ENCODE measurements at places on chromosomes 6 and 20. TPM values are rescaled to one million over a fixed set of nuclear protein-coding genes. Genes with fewer than 3 reads are reported as not detected.

ZNF165 gene
- total RNA-seq = 0.82 TPM

DNA sequence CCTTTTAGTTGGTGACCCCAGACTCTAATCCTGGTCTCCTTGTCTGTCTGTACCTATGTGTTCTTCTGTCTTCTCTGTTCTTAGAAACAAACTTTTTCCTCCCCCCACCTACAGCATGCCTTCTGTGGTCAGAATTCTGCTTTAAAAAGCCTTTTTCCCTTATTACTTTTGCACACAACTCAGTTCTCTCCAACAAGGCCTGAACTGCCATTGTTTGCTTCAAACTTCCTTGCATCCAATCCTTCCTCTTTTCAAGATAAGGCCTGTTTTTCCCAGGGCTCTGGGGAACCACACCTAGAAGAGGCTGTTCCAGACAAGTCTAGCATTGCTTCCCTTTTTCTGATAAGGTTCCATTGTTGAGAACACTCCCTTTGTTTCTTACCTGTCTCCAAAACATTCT, 22.2 kb upstream of the NCOA3 start:
- H3K4me3 ChIP-seq = no peak overlapping the region
- no peaks in the 10 kb centered on the region for H3K36me3 ChIP-seq
- no peak overlapping the region for H3K27ac ChIP-seq
- H3K27me3 ChIP-seq = no peaks in the 10 kb centered on the region

AVP gene
- total RNA-seq = 0.59 TPM

ADGRB3 gene
- total RNA-seq = not detected

KAT14 gene
- total RNA-seq = 21.0 TPM

OPN5 gene
- total RNA-seq = not detected

DNA sequence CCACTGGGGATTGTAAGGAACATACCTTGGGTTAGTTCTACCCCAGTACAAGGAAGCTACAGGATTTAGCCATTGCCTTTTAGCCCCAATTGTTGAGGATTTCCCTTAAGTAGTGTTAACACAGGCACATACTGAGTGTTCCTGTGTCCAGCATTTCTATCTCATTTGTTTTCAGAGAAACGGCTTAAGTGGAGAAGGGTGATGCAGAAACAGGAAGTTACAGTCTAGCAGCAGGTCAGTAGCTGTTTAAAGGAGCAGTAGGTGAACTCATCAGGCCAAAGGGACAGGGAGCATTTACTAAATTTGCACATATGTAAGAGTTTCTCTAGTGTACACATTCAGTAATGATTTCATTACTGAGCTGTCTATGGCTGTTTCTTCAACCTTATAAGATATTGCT, 644.2 kb upstream of the GJE1 start:
- peaks cover 8% of the 10 kb centered on the region for H3K4me1 ChIP-seq
- H3K36me3 ChIP-seq = no peaks in the 10 kb centered on the region

SOBP gene
- total RNA-seq = 0.30 TPM

ADGRG6 gene
- 0.89 TPM for total RNA-seq

TOX2 gene
- 2.1 TPM for total RNA-seq

DNA sequence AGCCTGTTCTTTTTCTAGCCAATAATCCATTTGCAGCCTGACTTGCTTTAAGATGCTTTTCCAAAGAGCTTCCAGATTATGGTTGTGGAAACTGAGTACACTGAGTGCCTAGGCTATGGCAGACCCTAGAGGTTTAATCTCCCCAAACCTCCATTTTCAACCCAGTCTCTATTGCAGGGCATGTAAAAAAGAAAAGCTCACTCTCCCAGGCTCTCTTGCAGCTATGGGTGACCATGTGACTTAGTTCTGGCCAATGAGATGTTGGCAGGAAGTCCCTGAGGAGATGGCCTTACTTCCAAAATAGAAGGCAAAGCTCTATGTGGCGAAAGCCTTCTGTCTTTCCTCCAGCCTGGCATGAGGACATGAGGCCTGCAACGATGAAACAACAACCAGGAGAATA, 3.8 kb downstream of the PDRG1 start:
- H3K36me3 ChIP-seq = peaks cover 22% of the 10 kb centered on the region
- H3K27ac ChIP-seq = no peak overlapping the region
- H3K4me1 ChIP-seq = peaks cover 23% of the 10 kb centered on the region
